ENCODE measurements at places on chromosomes 4 and X.
A peak's percentile ranks its signal among the peaks of the same experiment; 100 is the strongest.

GRCh38 chr4:96016634-96017299 lies 176.9 kb downstream of the PDHA2 start:
- no peak for DNase-seq

DNA sequence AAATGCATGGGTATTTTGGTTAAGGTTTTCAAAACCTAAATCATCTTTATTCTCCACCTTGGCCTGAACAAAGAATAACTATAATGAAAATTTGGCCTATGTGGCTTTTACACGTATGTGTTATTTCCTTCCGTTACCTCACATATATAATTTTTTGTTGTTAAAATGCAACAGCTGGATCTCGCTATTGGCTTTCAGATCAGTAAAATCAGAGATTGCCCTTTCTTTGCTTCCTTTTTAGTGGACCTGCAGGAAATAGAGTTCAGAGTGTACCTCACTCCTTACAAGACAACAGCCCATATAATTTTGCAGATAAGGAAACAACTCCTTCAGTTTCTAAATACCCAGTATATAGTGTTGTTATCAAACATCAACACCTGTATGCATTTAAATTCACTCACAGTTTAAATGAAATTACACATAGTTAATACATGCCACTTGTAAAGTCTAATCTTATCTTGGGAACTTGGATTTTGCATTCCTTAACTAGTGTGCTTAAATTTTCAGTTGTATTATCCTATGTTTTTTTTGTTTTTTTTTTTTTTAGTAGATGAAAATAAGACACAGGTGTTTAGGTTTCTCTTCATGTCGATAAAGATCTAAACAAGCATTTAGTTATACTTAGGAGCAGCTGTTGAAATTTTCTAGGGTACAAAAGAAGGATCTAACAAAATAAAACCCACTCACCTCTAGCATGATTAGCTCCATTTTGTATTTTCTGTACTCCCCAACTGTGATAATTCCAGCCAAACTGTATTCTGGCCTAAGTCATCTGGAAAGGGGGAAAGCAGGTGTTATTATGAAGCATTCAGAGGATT lies 96.2 kb upstream of the SPRY1 start:
- no peak for DNase-seq

DNA sequence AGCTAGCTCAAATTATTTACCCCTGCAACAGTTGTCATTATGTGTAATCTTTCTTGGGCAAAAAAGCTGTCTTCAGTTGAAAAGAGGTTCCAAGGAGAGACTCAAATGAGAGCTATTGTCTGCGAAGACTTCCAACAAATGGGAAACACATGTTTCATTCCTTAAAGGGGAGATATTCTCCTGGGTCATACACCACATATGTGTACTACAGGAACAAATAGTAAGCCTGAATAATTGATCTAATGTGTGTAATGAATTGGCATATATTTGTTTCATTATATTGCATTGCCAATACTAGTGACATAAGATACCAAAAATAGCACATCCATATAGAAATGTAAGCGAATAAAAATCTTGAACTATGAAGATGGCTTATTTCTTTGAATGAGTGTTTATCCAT lies 950.9 kb upstream of the NDST4 start:
- no peak for DNase-seq

GRCh38 chr4:36392916-36393315 lies 111.5 kb downstream of the DTHD1 start:
- DNase-seq = no peak

DNA sequence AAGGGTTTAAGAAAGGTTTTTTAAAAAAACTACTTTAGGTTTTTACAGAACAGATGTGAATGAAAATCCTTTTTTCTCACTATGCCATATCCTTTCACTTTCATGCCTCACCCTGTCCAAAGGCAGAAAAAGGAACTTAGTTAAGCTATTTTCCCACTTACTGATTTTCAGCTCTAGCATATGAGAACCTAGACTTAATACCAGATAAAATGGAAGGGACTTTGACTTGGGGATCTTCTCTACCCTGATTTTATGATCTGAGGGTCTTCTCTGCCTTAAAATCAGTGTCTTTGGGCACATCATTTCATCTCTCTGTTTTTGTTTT lies 42.4 kb downstream of the FNIP2 start:
- no peak for DNase-seq

GRCh38 chrX:129071390-129071789 lies 451.9 kb downstream of the SMARCA1 start:
- DNase-seq = no peak

DNA sequence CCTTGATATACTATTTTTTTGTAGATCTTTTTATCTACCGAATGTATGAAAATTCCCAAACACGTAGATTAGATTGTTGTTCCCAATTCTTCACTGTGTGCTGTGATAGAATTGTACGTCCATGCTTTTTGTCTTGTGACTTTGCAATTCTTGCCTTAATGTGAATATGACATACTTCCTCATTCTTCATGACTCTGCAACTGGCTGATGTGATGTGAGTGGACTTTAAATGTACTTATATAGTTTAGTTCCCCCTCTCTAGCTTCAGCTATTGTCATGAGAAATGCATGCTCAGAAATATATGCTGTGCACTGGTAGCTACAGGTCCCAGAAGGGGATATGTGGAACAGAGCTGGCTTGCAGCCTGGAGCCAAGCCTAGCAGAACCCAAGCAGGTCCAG lies 89.4 kb downstream of the FTHL17 start:
- DNase-seq = no peak

DNA sequence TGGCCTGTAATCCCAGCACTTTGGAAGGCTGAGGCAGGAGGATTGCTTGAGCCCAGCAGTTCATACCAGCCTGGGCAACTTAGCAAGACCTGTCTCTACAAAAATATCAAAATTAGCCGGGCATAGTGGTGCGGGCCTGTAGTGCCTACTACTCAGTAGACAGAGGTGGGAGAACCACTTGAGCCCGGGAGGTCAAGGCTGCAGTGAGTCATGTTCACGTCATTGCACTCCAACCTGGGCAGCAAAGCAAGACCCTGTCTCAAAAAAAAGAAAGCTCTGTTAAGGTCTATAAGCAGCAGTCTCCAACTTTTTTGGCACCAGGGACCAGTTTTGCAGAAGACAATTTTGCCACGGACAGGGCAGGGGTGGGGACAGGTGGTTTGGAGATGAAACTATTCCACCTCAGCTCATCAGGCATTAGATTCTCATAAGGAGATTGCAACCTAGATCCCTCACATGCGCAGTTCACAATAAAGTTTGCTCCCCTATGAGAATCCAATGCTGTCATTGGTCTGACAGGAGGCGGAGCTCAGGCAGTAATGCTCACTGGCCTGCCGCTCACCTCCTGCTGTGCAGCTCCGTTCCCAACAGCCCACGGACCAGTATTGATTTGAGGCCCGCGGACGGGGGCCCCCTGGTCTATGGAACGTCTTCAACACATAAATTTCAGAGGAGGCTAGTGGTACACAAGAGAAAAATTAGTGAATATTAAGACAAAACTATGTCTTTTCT lies 67.9 kb downstream of the KLHL8 start:
- no peak for DNase-seq

DNA sequence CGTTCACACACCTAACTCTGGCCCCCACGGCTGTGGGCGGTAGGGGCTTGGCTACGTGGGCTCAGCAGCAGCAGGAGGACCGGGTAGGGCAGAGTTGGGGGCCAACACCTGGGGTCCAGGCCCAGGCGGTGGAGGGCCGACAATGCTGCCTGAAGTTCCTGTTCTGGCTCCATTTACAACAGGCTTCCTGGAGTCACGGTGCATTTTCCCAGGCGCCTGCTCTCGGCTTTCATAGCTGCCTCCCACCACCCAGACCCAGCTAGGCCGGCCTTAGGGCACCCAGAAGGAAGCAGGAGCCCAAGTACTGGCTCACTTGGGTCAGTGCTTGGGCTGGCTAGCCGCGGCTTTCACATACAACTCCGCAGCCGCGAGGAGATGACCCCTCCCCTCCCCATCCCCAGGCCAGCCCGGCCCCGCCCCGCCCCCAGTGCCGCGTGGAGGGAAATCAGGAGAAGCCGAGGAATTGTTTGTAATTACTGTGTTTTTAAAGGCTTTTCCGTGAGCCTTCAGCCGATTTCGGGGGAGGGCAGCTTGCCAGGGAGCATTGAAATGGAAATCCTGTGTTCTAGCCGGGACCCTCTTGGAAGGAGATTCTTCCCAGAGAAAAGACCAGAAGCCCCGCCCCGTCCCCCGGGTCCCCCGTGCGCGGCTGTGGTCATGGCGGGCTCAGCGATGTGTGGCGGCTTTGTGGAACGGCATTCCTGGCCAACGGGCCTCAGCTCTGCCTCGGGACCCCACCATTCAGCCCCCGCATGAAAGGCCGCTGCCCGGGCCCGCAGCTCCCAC lies 28.5 kb downstream of the PJA1 start:
- no peak for DNase-seq

DNA sequence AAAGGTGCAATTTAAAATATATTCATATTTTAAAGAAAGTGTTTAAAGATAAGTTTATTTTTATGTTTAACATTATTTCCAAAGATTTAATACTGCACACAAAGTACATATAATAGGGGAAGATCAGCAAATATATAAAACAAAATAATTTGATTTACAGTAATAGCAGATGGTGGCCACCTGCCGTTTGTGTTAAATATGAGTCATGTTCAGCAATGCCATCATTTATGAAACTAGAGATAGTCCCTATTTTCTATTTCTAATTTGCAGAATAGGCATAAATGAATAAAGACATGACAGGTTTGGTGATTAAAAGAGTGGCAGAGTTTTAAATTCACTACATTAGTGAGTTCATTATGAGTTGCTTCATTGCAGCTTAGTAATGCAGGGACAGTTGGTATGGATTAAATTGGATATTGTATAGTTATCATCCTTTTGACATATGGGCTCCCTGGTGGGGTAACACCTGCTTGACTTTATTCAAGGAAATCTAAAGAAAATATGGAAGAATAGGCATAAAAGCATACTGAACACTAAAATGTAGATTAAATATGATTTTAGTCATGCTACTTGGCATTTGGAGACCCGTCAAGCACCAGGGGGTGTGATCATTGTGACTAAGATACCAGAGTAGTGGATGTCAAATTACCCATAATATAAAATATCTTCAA lies 78.8 kb upstream of the BANK1 start:
- DNase-seq = peak; percentile 5

GRCh38 chr4:66956426-66956825 lies 588.9 kb downstream of the CENPC start:
- DNase-seq = no peak

All from Ammon's horn (tissue), 1 donor.